ENCODE measurements at places on chromosomes 1 and 21.

- DNase-seq, result no peak
These were observed 1.4 kb downstream of the CLCC1 start for GRCh38 chr1:108961752-108962486.

GRCh38 chr1:156295391-156295947 is at the start of gene GLMP:
Gene GLMP, minus strand, starts transcription at chr1:156295679. Its CDS starts 34 bp downstream, at chr1:156295645.
- DNase-seq, result peak; percentile 26

- no peak for DNase-seq
These were observed 157.2 kb downstream of the PLA2G4A start for GRCh38 chr1:186985889-186986491.

DNA sequence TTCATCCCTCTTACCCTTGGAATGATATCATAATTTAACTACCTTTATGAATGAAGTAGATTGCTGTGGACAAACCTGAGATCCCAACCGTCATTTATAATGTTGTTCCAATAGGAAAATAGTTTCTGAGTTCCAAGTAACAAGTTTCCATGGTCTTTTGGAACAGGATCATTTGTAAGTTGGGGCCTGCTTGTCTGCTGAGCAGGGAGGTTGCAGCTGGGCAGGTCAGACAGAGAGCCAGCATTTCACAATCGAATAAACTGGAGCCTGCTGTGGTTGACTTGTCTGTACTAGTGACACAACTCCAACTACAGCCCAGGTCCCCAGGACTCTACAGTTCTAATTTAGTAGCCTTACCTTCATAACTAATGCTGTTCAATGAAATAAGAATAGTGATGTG is 18.6 kb upstream of the RALGPS2 start:
- DNase-seq, result no peak

DNA sequence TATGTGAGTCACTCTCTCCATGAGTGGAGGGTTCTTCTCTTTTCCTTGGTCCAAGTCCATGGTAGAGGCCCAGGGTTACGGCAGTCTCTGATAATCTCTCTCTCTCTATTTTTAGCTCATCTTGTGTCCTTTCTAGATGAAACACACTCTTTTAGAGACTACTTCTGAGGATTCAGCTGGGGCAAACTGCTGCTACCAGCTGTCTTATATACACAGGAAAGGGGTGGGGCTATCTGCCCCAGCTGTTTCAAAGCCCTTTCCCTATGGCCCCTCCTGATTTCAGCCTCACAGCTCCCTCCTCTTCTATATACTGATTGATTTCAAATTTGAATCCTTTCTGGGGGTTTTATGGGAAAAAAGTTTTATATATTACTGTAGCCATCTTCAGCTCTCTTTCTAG is 324.8 kb downstream of the RWDD3 start:
- DNase-seq, result no peak

DNA sequence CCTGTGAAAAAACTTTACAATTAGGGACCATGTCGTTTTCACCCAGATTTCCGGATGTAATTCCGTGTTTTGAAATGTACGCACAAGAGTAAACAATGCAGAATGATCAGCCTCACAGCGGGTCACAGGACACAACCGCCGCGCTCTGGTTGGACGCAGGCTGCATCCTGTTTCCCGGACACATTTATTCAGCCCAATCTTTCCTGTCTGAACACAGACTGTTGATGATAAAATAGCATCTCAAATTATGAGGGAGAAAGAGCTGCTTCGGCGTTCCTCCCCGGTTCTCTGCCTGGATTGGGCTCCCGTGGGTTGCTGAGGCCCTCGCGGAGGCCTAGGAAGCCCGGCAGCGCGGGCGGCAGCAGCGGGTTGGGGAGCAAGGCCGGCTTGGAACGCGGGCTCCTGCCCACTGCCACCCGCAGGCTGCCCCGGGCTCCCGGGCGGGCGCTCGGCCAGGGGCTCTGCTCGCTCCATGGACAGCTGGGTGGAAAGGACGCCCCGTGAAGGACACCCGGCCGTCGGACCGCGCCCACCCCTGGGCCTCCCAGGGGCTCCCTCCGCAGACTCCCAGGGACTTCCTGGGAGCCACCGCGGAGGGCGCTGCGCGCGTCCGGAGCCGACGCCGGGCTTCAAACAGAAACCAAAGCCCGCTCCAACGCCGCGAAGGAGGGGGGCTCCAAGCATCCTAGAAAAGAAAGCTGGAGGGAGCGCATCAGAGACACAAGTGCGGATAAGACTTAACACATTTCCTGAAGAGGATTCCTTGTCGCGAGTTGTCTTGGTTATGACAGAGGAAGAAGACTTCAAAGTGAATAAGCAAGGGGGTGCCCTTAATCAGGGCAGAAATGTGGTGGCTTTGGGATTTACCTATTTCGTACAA is 122.3 kb downstream of the ESRRG start:
- DNase-seq, result no peak

- no peak for DNase-seq
These were observed 81.4 kb upstream of the CASZ1 start for GRCh38 chr1:10877894-10878293.

GRCh38 chr1:97901017-97901658 is 19.7 kb downstream of the DPYD start:
- no peak for DNase-seq

DNA sequence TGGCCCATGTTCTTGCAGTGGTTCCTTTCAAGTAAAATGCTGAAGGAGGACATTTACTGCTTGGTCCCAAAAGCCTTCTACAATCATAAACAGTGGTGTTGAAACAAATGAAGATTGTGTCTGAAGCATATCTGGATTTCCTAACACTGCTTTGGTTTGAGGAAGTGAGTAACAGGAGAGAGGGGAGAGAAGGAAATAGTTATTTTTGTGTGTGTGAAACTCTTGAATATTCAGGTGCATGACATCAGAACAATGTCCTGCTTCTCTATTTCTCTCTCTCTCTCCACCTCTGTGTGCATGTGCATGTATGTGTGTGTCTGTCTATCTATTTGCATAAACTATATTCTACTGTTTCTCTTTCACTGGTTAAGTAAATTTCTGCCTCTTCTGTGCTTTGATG is 61.4 kb upstream of the TNFSF18 start:
- DNase-seq, result no peak

DNA sequence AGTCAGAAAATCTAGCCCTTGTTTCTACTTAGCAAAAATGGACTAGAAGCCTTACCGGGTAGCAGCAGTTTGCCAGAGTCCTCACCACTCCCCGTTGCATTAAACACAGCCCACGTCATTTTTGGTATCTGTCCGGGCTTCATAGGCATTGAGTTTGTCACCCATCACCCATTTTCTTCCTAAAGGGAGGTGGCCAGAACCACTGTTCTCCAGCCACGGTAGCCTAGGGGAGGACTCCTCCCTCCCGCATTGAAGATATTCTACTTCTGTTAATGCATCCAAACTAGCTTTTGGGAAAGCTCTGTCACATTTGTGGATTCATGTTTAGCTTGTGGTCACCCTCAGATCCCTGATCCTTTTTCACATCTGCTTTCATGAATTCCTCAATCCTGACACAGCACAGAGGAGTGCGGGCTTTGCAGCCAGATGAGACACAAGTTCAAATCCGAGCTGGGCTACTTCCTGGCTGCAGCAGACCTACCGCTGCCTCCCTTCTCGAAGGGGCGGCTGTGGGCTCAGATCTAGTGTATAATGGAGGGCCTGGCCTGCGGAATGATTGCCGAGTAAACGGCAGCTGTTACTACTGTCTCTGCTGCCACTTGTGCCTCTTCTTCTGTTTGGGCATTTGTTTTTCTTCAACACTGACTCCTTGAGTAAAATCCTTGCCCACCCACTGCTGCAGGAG is 63.2 kb upstream of the EFHD2 start:
- no peak for DNase-seq

GRCh38 chr1:67514786-67515185 is 84.6 kb upstream of the SERBP1 start:
- no peak for DNase-seq

- no peak for DNase-seq
These were observed 19.1 kb downstream of the COL6A2 start for GRCh38 chr21:46116776-46117585.

DNA sequence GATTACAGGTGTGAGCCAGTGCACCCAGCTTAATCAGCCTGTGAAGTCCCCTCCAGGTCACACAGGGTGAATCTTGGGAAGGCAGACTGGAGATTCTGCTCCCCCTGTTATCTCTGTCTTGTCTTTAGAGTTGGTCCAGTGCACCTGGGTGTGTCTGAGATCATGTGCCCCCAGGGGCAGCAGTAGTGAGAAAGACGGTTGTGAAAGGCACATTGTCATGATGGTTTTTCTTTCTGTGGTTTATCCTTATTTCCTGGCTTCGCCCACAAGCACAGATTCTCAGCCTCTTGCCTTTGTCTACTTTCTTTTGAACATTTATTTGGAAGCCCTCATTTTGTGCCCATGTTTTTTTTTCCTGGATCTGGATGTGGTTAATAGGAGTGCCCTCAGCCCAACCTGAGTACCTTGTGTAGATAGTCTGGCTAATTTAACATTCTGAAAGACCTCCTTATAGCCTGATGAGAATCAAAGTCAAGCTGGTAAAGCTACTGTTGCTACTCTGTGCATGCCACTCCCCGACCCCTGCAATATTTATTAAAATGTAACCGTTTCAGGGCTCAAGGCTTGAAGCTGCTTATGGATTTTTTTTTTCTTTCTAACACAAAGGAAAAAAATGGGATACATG is 23.7 kb downstream of the UCK2 start:
- DNase-seq, result no peak

DNA sequence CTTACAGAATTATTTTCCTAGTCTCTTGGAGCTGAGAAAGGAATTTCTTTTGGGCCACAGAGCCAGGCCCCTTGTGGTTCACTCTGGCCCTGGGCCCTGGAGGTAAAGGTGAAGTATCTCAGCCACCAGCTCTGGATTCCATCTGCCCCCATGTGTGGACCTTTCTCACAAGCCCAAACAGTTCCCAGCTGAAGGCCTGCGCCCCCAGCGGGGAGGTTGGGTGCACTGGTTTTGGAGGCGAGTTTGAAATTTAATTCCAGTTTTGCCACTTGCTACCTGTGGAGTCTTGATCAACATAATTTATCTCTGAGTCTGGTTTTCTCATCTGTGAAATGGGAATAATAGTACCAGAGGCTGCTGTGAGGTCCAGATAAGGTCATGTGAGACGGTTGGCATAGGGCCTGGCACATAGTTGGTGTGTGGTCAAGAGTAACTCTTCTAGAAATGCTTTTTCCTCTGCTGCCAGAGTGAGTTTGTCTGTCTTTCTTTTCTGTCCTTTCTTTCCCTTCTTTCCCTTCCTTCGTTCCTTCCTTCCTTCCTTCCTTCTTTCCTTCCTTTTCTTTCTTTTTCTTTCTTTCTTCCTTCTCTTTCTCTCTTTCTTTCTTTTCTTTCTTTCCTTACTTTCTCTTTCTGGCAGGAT is 6.1 kb downstream of the AGTRAP start:
- no peak for DNase-seq

DNA sequence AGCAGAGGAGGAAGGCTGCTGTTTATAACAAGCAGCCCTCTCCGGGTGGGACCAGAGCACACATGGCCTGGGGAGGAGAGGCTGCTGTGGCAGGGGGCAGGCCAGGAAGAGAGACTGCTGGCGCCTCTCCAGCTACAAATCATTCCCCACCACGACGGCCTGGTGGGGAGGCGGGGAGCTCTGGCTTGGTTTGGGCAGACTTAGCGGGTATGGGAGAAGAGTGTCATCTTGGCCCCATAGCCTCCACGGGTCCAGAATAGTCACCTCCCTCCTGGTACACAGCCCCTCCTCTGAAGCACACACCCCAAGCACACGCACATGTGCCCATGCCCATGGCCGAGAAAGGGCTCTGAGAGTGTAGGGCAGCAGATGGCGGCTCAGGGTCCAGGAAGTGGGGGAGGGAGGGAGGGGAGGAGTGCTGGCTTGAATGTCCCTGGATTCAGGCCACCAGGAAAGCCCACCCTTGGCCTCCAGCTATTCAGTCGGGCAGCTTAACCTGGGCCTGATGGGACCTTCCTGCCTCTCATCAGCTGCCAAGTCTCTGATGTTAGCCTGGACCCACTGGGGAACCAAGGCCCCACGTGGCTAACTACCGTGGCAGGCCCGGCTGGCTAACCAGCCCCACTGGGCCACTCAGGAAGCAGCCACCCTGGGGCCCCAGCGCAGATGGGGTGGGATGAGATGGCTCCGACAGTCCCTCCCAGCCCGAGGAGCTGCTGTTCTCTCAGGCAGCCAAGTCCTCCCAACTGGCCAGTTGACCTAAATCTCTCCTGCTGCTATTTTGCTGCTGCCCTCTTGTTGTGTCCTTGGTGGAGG is 10.9 kb downstream of the LRP8 start:
- DNase-seq, result no peak

GRCh38 chr21:31647650-31648049 is 11.8 kb upstream of the SOD1 start:
- no peak for DNase-seq

DNA sequence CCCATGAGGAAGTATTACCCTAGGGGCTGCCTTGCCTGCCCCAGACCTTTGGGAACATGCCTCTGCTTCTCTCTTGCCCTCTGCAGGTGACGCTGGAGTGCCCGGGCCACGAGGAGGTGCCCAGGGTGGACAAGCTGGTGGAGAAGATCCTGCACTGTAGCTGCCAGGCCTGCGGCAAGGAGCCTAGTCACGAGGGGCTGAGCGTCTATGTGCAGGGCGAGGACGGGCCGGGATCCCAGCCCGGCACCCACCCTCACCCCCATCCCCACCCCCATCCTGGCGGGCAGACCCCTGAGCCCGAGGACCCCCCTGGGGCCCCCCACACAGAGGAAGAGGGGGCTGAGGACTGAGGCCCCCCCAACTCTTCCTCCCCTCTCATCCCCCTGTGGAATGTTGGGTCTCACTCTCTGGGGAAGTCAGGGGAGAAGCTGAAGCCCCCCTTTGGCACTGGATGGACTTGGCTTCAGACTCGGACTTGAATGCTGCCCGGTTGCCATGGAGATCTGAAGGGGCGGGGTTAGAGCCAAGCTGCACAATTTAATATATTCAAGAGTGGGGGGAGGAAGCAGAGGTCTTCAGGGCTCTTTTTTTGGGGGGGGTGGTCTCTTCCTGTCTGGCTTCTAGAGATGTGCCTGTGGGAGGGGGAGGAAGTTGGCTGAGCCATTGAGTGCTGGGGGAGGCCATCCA is 7.8 kb upstream of the HTR6 start:
- no peak for DNase-seq

GRCh38 chr1:216330262-216330661 is 93.0 kb downstream of the USH2A start:
- DNase-seq, result no peak

DNA sequence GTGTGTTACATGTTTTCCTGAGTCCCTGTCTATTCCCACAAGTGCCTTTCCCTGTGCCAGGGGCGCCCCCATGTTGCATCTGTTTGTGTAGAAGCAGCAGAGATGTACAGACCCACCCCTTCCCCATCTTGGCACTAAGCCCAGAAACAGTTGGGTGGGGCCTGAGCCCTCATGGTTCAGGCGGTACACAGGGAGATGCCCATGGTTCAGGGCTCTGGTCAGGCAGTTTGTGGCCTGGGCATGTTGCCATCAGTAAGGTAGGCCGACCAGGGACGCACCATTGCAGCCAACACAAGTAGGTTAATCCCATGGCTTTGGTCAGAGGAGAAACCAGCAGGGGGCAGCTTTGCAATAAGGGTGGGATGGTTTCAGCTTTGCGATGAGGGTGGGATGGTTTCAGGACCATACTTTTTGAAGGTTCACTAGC is 914 bp upstream of the ADGRB2 start:
- DNase-seq, result no peak

- DNase-seq, result peak; percentile 24
These were observed 1.4 kb downstream of the CAPN2 start for GRCh38 chr1:223713546-223714420.

Measured in effector memory CD8-positive, alpha-beta T cell (primary cell).